ENCODE measurements at places on chromosomes 1 and 21.

DNA sequence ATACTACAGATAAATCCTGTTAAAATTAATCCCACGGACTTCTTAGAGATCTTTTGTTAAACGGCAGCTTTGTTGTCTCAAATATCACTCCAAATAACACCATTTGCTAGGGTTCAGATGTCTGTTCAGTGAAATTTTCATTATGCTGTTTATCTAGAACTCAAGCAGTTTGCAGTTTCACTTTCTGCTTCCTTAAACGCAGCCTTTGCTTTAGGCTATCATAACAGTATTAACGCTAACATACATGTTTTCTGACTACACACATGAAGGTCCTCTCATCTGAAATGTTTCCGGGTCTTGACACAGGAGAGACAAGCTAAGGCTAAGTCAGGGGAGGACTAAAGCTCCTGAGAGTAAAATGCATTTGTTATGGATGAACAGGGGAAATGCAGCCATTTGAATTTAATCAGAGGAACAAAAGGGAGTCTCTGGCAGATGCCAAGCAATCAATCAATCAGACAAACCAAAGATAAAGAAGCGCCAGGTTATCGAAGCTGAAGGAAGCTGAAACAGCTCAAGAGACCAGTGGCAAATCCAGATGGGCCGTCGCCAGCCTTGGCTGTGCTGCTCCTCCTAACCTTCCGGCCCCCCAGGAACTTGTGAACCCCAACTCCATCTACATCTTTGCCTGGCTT is 16.9 kb downstream of the CCSAP start:
- no peak for DNase-seq

GRCh38 chr1:9665193-9665592 is 13.7 kb downstream of the PIK3CD start:
- no peak for DNase-seq

- DNase-seq, result no peak
These were observed 26.7 kb downstream of the PODN start for GRCh38 chr1:53088616-53089300.

GRCh38 chr1:12461754-12462153 is 156.3 kb downstream of the DHRS3 start:
- no peak for DNase-seq

DNA sequence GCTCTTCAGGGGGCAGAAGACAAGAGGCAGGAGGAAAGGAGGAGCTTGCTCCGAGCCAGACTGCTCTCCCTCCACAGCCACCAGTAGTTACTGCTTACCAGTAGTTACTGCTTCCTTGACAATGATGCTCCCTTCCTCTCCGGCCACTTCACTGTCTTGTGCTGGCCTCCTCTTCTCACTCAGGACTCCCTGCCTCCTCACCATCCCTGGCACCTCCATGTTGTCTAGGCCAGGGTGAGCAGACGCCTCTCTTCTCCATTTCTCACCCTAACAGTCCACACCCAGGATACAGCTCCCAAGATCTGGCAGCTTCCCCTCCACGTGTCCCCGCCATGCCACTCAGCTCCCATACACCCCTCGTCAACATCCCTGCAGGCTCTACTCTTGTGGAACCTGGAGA is 82.4 kb upstream of the TLR5 start:
- DNase-seq, result no peak

DNA sequence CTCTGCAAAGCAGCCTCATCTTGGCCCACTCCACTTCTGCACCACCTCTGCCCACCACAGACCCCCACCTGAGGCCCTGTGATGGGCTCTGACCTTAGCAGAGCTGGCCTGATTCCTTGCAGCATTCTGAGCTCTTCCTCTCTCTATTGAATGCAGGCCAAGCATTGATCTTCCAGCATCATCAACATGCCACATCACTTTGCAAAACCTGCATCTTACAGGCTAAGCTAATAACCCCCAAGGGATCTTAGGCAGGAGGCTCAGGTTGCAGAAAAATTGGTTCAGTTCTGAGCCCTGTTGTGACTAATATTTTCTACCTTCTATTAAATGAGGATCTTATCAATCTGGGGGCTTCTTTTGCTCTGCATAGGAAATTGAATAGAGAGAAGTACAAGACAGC is 78.7 kb downstream of the ATP1A1 start:
- DNase-seq, result no peak

GRCh38 chr1:22814176-22815042 is 103.8 kb downstream of the EPHB2 start:
- no peak for DNase-seq

DNA sequence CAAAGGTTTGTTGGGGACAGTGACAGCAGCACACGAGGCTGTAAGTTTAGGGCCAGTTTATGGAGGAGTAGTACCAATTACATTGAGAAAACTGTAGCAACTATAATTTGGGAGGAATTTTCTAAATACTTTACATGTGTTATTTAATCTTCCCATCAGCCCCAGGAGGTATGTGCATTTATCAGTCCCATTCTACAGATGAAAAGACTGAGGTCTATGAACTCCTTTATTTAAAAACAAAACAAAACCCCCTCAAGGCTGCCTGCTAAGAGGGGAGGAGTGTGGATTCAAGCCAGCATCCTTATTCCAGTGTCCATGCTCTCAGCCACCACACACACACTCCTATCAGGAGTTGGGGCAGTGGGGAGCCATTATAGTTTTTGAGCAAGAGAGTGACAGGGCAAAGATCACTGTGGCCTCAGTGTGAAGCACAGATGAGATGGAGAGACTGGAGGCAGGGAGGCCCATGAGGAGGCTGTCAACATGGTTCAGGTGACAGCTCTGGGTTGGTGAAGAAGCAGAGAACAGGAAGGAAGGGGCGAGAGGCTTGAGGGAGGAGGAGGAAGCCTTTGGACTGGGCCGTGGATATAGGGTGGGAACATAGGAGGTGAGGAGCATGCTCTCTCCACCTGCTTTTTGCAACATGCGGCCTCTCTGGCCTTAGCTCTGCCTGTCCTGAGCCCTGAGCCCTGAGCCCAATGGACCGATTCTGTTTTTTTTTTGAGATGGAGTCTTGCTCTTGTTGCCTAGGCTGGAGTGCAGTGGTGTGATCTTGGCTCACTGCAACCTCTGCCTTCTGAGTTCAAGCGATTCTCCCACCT is 9.7 kb downstream of the TNFRSF1B start:
- no peak for DNase-seq

- DNase-seq, result no peak
These were observed 30.2 kb downstream of the S100A6 start for GRCh38 chr1:153505576-153505975.

DNA sequence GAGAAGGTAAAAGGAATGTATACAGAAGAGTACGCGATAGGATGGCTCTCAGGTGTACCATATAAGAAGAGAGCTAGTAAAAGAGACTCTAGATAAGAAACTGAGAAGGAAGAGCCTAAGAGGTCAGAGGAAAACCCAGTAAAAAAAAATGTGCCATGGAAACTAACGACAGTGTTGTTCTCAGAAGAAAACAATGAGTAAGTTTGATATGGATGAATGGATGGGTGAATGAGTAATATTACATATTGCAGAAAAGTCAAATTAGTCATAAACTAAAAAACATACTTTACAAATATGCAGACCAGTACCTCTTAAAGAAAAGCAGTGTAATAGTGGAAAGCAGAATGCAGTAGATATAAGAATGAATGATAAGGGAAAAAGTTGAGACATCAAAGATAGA is 316.2 kb downstream of the HMCN1 start:
- no peak for DNase-seq

GRCh38 chr1:168321945-168322344 is 41.3 kb downstream of the TBX19 start:
- DNase-seq, result no peak

GRCh38 chr1:48955774-48956173 is 179.1 kb upstream of the BEND5 start:
- DNase-seq, result no peak

GRCh38 chr1:147177611-147178380 is 5.5 kb upstream of the PRKAB2 start:
- DNase-seq, result no peak

GRCh38 chr1:96362623-96363022 is 359.0 kb upstream of the PTBP2 start:
- DNase-seq, result no peak

DNA sequence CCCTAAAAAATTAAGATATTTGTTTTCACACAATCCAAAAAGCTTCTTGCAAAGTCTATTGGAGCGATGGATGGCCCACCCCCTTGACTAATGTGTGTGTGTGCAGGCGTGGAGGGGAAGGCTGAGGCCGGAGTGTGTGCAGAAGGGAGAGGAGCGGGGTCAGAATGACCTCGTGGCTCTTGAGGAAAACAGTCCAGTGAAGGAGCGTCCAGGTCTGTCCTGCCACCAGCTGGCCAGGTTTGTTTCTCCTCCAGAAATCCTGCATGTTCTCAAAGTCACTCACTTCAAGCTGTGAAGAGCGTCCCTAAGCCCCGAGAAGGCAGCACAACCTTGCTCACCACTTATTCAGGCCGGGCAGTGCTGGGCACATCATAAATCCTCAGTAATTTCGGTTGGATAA is 69.5 kb upstream of the SSX2IP start:
- no peak for DNase-seq

DNA sequence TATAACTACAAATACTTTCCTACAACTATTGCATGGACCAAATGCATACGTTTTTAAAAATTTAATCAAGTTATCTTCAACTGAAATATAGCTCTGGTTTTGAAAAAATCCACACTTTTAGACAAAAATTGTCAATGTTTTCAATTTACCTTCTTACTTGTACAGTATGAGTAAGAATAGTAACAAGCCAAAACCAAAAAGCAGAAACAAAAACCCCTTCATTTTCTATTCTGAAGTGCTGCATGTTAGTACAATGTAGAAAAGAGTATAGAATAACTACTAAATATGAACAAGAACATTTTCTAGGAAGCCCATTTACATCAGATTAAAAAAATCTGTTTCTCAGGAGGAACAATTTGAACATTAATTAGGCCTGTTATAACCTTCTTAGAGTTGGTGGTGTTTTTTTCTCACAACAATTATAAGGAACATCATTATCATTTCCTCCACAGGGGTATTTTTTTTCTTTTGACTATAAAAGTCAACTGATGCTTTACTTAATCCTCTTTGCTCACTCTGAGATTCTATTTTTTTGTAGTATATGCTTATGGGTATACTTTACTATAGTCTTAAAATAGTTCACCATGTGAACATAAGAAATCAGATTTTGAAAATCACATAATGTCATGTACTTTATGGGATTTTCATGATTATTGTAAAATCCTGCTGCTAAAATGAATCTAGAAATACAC is 475.4 kb downstream of the PTBP2 start:
- no peak for DNase-seq

DNA sequence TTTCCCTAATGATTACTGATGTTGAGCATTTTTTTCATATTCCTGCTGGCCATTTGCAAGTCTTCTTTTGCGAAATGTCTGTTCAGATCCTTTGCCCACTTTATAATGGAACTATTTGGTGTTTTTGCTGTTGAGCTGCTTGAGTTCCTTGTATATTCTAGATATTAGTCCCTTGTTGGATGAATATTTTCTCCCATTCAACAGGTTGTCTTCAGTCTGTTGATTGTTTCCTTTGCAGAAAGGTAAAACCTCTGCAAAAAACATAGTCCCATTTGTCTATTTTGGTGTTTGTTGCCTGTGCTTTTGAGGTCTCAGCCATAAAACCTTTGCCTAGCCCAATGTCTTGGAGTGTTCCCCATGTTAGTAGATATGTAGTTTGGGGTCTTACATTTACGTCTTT is 78.0 kb upstream of the GUCA2B start:
- DNase-seq, result no peak

GRCh38 chr1:161989108-161989507 is 34.6 kb downstream of the OLFML2B start:
- DNase-seq, result no peak

DNA sequence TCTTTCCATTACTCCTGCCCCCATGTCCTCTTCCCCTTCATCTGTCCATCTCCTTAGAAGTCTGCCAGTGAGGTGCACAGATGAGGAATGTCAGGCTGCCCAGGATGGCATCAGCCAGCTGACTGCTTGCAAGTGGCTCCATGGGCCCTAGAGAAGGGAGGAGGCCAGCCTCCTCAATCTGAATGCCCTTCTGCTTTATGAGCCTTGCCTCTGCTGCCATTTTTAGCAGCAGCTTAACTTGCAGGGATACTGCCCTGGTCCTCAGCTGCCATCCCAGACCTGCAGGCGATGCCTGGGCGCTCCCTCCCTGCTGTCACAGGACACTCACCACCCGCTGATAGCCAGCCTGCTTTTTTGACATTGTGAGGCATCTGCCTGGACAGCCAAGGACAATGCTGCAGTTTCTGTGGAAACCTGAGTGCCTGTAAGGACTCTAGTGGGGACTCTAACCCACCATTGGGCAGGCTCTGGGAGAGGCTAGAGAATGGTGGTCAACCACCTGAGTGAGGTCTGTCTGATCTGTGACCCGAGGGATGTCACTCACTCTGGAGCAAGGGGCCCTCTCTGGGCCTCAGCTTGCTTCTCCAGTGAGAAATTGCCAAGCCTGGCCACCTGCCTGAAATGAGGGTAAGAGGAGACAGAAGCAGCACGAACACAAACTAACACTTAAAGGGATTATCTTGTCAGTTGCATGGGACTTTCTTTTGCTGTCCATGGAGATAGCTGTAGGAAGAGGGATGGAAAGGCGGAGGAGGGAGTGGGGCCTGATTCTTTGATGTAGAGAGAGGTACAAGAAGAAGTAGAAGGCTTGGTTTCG is 185.0 kb downstream of the MIS18A start:
- DNase-seq, result no peak

DNA sequence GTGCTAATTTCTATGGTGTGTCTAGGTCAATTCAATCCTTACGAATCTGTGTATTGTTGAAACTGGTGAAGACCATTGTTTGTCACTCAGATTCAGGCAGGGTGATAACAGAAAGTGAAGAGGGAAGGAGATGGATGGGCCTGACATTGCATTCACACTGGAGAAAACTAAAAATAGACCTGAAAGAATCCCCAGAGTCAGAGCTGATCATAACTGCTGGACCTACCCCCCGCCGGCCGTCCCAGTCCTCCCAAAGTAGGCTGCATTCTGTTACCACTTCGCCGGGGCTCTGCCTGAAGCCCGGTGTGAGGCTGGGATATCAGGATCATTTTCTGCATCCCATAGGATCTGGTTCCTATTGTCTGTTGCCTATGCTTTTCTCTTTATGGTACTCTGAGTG is 121.1 kb downstream of the NUF2 start:
- no peak for DNase-seq

DNA sequence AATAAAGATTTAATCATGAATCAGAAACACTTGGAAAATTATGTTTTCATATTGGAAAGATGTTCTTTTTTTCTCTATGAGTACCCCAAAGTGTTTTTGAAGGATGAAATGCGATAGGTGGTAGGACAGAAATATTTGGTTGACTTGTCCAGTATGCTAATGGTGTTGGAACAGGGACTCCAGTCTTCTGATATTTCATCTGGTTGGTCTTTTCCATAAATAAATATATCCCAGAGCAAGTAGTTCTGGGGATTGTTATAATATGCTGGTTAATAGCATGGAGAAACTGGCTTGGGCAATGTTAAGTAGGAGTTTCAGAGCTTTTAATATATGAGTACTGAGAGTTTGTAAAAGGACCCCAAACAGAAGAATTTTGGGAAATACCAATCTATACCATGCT is 8.7 kb downstream of the PGM1 start:
- no peak for DNase-seq

- no peak for DNase-seq
These were observed 313.1 kb downstream of the SIPA1L2 start for GRCh38 chr1:232316864-232317263.

GRCh38 chr1:59232216-59232615 is 64.7 kb upstream of the FGGY start:
- DNase-seq, result no peak

GRCh38 chr21:45432575-45433255 is 27.8 kb downstream of the COL18A1 start:
- no peak for DNase-seq

Measured in effector CD4-positive, alpha-beta T cell (primary cell).